ENCODE measurements at places on chromosomes 6 and 20.

- DNase-seq, result no peak
These were observed 16.1 kb upstream of the MRGBP start for GRCh38 chr20:62780204-62780603.

DNA sequence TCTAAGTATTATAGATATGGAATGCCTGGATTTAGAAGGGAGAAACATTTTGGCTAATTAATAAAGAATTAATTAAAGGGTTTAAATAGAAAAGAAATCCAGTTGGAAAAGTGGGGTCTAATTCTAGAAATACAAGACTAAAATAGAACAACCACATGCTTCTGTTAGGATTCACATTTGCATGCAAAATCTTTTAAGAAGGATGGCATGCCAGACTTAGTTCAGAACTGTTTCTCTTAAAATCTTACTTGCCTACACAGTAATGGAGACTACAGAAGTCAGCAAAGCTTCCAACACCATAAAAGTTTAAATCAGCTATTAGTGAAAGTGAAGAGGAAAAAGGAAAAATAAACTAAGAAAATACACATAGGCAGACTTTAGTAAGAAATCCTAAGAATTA, 32.7 kb upstream of the KATNA1 start:
- DNase-seq, result no peak

DNA sequence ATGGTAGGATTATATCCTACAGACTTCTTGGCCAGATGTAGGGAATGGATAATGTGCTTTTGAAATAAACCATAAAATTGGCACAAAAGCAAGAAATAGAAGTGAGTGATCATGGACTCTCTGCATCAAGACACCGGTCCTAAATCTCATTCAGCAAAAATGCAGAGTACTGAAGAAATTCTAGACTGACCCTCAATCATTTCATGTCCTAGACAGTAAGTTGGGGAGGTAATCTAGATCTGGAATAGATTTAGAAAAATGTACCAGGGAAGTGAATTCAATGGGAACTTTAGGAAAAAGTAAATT, 69.7 kb upstream of the ADTRP start:
- no peak for DNase-seq

DNA sequence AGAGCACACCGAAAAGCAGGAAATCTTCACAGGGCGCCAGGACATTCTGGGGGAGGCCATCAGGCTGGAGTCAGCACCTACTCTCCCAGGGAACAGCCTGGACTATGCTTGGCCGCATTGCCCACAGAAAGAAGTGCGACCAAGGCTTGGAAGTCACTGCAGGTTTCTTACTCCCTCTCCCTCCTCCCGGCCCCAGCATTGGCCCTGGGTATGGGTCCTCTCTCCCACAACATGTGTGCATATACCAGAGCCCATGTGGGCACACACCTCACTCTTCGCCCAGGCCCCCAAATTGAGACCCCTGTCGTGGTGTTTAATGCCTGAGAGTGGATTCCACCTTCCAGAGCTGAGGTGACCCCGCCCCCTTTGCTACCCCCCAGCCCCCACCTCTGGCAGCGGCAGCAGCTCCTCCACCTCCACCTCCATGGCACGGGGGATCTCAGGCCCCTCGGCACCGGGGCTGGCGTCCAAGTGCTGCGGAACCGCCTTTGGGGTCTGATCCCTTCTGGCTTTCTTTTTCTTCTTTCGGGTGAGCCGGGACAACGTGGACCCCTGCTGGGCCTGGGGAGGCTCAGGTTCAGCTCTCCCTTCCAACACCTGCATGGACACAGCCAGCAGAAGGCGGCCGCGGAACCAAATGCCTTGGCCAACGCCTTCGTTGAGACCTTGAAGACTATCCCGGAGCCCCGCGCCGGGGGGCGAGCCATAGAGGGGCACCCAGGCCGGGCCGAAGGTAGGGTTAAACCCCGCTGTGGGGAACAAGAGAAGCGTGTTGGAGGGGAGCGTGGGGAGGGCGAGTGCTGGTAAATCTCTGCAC, 15.2 kb upstream of the SPAG4 start:
- no peak for DNase-seq

DNA sequence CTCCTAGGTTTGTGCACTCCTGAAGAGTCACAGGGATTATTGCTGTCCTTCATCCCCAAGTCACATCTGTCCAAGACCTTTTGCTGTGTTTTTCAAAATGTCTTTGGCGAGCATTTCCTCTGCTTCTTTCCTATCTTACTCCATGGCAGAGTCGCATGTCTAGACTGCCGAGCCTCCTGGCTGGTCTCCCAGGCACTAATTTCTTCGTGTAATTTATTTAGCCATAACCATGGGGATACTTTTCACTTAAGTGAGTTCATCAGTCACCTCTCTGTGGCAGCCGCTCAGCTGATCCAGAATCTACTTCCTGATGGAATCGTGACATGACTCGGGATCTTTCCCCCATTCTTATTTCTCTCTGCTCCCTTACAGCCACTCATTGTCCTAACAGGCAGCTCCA, 25.8 kb downstream of the ADGRF5 start:
- no peak for DNase-seq

GRCh38 chr20:17227219-17227575, 357 bp downstream of the PCSK2 start:
- DNase-seq, result no peak

- DNase-seq, result no peak
These were observed 78.8 kb upstream of the ARID1B start for GRCh38 chr6:156698239-156699016.

- no peak for DNase-seq
These were observed 62.4 kb downstream of the JAG1 start for GRCh38 chr20:10611357-10611756.

DNA sequence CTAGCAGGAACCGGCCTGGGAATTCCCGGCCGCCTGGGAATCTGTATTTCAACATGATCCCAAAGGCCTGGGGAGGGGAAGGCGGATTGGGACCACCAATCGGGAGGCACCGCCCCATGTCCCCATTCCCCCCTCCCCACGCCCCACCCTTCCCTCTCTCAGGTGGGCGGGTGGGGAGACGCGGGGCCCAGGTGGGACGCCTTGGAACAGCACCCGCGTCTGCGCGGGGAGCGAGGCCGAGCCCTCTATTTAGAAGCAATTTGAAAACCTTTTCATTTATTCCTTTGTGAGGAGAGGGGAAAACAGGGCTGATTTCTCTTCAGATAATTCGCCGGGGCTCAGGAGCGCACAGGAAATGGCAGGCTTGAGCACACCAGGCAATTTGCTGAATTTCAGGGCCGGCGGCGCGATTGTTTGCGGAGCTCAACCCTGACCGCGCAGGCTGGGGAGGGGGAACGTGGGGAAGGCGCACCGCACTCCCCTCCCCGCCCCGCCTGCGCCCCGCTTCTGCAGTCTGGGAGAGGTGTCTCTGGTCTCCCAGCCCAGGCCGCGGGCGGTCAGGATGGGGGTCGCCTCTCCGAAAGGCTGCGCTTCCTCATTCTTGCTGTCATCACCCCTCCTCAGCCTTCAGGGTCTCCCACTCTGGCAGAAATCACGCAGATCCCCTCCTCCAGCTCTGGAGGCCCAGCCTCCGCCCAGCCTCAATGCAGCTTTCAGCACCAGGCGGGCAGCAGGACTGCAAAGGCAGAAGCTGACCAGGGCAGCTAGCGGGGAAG, 170.0 kb downstream of the GRM4 start:
- DNase-seq, result no peak

- DNase-seq, result no peak
These were observed 27.5 kb upstream of the MARCKS start for GRCh38 chr6:113829696-113830045.

GRCh38 chr6:25318589-25318988, 39.4 kb downstream of the CARMIL1 start:
- no peak for DNase-seq

GRCh38 chr6:27157459-27158315, 89.8 kb upstream of the PRSS16 start:
- DNase-seq, result peak; percentile 77

DNA sequence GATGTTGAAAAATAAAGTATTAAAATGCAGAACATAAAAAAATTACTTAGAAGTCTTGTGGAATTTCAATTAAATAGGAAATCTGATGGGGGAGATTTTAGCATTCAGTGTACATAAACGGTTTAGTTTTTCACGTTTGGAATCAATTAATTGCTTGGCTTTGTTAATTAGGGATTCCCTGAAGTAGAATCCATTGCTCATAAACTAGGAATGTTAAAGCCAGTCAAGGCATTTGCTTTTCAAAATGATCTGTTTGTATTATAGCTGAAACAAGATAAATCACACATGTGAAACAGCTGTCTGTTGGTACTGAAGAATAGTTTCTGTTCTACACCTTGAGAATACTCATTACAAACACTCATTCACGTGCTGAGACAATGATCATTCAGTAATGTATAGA, 297.9 kb downstream of the TBC1D7 start:
- DNase-seq, result no peak
